ENCODE measurements at places on chromosomes 16 and 17.

- DNase-seq, result no peak
Measured at GRCh38 chr16:9597967-9598730, 506.7 kb downstream of the HAPSTR1 start.

GRCh38 chr16:21656795-21657768 lies 4.7 kb upstream of the IGSF6 start:
- DNase-seq, result peak; percentile 62

DNA sequence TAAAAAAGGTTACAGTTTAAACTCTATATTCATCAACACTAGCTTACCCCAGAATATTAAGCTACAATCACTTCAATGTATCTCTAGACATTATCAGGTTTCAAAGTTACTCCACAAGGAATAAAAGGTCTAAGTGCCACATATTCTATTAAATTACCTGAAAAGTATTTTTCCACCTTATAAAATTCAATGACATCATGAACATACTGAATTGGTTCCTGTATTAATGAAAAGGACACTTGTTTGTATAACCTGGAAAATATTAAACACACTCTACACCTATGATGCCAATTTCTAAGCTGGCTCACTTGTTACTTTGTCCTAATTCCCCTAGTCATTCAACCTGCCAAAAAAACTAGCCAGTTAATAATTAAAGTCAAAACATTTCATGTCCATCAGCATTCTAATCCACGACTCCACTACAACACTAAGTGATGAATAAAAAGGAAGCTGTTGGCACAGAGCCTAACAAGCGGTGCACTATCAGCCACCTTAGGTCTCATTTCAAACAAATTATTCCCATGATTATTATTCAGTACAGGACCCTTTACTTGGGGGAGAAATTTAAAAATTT lies 12.2 kb downstream of the MED13 start:
- DNase-seq, result no peak

GRCh38 chr16:67326472-67327309 lies at the start of the genes KCTD19 and LRRC36:
Gene KCTD19 (minus strand): TSS chr16:67326741. CDS start chr16:67326707, 34 bp downstream.
Gene LRRC36 (plus strand): TSS chr16:67326815. CDS start chr16:67326863, 48 bp downstream.
- peak; percentile 80 for DNase-seq

GRCh38 chr16:29745853-29746345 lies at the start of gene C16orf54:
Gene C16orf54 (minus strand): TSS chr16:29745990. CDS start chr16:29744951, 1,039 bp downstream.
- DNase-seq, result no peak

- peak; percentile 53 for DNase-seq
Measured at GRCh38 chr17:27518545-27519521, 62.6 kb downstream of the KSR1 start.

DNA sequence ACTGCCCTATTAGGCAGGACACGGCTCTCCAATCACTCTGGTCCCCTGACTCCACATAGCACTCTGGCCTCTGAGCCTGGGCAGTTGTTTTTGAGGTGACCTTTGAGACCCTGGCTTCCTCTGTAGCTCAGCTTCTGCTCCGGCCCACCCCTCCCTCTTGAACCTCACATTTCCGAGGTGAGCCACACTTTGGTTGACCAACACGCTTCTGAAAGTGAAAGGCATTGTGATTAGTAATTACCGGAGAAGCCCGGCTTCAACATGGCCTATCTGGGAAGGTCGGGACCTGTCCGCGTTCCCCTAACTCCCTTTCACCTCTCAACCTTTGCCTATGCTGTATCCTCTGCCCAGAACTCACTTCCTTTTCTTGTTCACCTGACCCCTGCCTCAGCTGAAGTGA lies 10.3 kb upstream of the ITGAX start:
- no peak for DNase-seq

- no peak for DNase-seq
Measured at GRCh38 chr17:39283896-39284295, 58.2 kb upstream of the STAC2 start.

DNA sequence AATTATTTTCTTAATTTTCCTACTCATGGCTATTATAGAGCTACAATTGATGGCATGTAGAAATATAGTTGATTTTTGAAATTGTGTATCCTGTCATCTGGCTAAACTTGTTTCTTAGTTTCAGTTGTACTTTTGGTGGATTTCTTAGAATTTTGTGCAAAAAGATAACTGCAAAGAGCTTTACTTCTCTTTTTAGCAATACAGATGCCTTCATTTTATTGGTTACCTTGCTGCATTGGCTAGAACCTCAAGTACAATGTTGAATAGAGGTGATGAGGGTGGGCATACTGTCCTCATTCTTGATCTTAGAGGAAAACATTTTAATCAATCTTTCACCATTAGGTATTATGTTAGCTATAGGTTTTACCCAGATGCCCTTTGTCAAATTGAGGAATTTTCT lies 67.9 kb downstream of the METRNL start:
- DNase-seq, result no peak

DNA sequence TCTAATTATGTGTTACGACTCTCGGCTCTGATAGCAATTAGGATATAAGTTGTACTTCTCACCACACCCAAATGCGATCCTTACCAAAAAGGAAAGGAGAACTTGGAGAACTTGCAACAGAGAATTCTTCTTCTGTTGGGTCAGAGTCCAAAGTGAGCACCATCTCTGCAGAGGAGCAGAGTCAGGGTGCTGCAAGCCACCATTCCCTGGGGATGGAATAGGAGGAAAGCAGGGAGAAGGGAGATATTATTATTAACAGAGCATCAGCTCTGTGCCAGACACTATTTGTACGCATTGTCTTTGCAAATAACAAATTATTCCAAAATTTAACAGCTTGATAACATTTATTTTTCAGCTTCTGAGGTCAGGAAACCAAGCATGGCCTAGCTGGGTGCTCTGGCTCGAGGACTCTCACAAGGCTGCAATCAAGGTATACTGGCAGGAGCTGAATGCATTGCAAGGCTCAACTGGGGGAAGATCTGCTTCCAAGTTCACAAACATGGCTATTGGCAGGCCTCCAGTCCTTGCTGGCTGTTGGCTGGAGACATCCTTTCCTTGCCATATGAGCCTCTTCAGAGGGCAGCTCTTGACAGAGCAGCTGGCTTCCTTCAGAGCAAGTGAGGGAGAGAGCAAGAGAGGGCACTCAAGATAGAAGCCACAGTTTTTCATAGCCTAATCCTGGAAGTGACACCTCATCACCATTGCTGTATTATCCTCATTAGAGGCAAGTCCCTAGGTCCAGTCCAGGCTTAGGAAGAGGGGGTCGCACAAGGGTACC lies 296.2 kb upstream of the CDH5 start:
- no peak for DNase-seq

- DNase-seq, result peak; percentile 60
Measured at GRCh38 chr17:48002266-48002915, 31.5 kb downstream of the CDK5RAP3 start.

DNA sequence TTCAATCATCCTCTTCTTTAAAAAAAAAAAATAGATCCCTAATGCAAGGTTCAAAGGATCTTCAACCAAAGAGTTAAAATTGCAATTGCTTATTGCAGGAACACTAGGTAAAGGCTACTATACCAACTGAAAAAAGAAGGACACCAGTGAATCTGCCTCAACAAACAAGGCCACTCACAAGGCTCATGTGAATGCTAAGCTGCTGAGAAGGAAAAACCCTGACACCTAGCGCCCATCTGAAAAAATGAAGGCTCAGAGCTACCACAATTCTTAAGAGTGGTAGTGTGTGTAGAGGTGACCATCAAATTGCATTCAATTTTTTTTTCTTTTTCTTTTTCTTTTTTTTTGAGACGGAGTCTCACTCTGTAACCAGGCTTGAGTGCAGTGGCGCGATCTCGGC lies 201.6 kb upstream of the C17orf78 start:
- DNase-seq, result no peak

DNA sequence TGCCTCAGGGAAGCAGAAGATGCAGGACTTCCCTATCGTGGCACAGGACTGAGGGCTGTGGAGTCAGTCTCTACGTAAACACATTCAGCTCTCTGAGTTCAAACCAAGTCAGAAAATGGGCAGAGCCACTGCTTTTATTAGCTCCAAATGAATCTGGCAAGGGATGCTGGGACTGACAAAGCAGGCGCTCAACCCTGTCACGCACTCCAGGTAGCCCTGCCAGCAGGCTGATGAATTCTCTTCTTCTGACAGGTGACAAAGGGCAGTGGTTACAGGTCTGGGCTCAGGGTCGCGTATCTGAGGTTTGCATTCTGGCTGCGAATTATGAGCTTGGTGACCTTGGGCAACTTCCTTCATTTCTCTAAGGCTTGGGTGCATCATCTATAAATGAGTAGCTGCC lies 9.4 kb downstream of the RPH3AL start:
- DNase-seq, result no peak

GRCh38 chr16:68251832-68252231 lies 6.7 kb downstream of the PLA2G15 start:
- DNase-seq, result no peak

- no peak for DNase-seq
Measured at GRCh38 chr16:10386517-10387100, 748 bp downstream of the ATF7IP2 start.

GRCh38 chr16:50614955-50615724 lies 66.0 kb downstream of the SNX20 start:
- DNase-seq, result no peak

DNA sequence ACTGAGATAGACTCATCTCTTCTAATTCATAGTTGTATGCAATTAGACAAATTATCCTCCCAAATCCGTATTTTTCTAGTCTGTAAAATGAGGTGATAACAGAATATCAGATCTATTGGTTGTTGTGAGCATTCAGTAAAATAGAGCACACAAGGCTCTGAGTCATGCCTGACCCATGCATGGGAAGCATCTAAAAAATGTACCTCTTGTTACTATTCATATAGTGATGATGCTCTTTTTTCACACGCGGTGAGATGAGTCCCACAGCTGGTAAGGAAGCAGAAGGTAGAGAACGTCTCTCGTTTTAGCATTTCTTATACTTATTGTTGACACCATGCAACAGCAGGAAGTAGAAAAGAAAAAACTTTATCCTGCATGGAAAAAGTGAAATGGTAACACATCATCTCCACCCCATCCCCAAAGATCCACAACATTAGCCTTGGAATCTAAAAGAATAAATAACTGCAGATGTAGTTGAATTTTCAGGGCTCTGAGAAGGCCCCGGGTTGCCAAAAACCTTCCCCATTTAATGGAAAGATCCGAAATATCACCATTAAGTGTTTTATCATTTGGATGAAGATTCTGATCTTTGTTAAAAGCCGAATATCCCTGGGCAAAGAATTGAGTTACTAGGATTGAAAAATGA lies 215.6 kb downstream of the TMEM114 start:
- DNase-seq, result no peak

DNA sequence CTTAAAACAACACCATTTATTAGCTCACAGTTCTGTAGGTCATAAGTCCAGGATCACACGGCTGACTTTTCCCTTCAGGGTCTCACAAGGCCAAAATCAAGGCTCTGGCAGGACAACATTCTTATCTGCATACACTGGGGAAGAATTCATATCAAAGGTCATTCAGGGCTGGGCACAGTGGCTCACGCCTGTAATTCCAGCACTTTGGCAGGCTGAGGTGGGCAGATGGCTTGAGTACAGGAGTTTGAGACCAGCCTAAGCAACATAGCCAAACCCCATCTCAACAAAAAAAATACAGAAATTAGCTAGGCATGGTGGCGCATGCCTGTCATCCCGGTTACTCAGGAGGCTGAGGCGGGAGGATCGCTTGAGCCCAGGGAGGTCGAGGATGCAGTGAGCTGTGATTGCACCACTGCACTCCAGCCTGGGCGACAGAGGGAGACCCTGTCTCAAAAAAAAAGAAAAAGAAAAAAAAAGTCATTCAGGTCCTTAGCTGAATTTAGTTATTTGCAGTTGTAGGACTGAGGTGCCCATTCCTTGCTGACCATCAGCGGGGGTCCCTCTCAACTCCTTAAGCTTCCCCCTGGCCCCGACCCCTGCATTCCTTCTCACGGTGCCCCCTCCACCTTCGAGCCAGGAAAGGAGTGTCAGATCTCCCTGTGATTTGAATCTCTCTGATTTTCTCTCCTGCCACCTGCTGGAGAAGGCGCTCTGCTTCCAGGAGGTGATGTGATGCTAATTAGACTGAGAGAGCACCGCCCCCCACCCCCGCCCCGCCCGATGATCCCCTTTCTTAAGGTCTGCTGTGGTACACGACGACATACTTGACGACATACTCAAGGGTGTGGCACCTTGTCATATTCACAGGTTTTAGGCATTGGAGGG lies 91.8 kb upstream of the CLEC18A start:
- peak; percentile 66 for DNase-seq

- DNase-seq, result no peak
Measured at GRCh38 chr17:38747463-38748148, 530 bp downstream of the PCGF2 start.

- no peak for DNase-seq
Measured at GRCh38 chr16:81553814-81554675, 109.4 kb downstream of the CMIP start.

- DNase-seq, result no peak
Measured at GRCh38 chr17:514584-514983, 162.0 kb upstream of the RPH3AL start.

DNA sequence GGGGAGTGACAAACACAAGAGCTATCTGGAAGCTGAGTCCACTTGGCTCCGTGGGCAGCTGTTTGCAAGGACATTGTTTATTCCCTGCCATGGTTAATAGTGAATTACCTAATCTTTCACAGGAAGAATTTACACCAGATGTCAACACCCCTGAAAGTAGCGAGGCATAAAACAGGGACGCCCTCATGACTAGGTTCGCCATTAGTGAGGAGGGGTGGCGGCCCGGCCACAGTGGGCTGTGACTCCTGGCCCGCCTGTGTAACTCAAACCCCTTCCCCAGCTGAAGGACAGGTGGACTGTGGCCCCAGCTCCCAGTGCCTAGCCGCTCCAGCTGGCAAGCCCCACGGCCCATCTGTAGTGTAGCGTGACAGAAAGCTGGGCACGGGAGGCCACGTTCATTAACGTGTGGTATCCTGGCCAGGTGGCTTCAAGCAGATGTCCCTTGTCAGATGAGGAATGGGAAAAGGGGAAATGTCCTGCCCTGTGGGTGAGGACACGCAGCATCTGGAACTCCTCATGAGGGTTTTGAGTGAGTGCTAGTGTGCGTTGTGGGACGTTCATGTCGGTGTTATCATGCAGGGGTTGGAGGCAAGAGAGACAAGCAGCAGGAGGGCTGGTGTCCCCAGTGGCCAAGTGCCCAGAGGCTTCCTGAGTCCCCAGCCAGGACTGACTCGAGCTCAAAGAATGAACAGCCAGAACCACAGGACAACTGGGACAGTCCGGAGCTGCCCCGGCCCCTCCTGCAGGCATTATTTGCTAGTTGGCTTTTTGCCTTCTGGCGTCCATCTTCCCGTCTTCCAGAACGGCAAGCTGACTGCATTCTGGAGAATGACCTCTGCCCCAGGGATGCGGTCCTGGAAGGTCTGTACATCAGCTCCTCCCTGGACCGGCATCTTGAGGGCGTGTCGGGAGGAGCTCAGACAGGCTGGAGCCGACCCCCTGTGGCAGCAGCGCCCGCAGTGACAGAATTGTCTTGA lies 19.2 kb downstream of the KDM8 start:
- DNase-seq, result no peak

DNA sequence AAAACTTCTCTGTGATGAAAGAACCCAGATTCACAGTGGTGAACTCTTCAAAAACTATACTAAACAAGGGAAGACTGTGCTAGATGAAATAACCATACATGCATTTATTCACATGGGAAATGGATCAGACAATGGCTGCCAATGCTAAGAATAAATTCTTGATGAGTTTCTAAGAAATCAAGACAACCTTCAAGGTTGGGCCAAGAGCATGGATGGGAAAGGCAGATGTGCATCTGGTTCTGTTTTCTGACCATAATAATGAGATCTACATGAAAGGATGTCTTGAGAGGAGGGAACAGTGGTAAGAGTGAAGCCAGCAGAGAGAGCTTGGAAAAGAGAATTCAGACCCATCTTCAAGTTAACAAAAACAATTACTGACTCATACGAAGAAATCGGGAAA lies 31.4 kb downstream of the ANKRD11 start:
- no peak for DNase-seq

- no peak for DNase-seq
Measured at GRCh38 chr16:67969254-67970039, 1.0 kb upstream of the SLC12A4 start.

- no peak for DNase-seq
Measured at GRCh38 chr16:64013856-64014255, 1108.0 kb downstream of the CDH11 start.

Measured in HTR-8/SVneo (cell line).